ENCODE measurements at places on chromosomes 1 and 21.

DNA sequence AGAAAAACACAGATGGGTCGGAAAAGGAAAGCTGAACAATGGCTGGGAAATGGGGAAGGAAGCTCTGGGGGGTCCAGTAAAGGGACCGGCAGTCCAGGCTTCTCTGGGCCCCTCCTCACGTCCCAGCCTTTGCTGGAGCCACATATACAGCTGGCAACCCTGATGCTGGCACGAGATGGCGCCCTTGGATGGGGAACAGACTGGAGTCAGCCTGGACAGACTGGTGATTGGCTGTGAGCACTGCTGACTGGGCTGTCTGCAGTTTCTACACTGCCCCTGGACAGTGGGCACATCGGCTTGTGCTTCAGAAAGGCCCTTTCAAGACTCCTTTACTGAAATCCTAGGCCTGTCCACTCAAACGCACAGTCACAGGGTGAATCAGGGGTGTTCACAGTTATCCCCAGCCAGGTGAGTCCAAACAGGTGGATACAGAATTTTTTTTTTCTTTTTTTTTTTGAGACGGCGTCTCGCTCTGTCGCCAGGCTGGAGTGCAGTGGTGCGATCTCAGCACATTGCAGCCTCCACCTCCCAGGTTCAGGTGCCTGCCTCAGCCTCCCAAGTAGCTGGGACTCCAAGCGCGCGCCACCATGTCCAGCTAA lies 31.1 kb upstream of the ZBTB40 start:
- no peaks in the 10 kb centered on the region for H3K36me3 ChIP-seq
- peaks cover 31% of the 10 kb centered on the region for H3K27me3 ChIP-seq
- no peak overlapping the region for H3K4me3 ChIP-seq
- peak; percentile 23 for DNase-seq
- no peak overlapping the region for H3K27ac ChIP-seq

- no peaks in the 10 kb centered on the region for H3K36me3 ChIP-seq
- peaks cover 2% of the 10 kb centered on the region for H3K27me3 ChIP-seq
- DNase-seq: no peak
- H3K4me1 ChIP-seq: no peaks in the 10 kb centered on the region
- no peak overlapping the region for H3K27ac ChIP-seq
Observed at GRCh38 chr1:75980972-75981897, 49.0 kb upstream of the ASB17 start.

DNA sequence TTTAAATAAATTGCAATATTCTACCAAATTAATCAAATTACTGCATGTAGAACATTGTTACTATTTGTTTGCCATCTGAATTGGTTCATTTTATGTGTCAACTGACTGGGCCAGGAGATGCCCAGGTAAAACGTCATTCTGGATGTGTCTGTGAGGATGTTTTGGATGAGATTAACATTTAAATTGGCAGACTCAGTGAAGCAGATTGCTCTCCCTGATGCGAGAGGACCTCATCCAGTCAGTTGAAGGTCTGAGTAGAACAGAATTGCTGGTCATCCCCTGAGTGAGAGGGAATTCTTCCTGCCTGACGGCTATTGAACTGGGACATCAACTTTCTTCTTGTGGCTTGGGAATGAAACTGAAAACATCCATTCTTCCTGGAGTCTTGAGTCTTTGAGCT lies 122.0 kb upstream of the GREM2 start:
- no peak overlapping the region for H3K27ac ChIP-seq
- no peaks in the 10 kb centered on the region for H3K27me3 ChIP-seq
- H3K4me3 ChIP-seq: no peak overlapping the region
- H3K36me3 ChIP-seq: no peaks in the 10 kb centered on the region

DNA sequence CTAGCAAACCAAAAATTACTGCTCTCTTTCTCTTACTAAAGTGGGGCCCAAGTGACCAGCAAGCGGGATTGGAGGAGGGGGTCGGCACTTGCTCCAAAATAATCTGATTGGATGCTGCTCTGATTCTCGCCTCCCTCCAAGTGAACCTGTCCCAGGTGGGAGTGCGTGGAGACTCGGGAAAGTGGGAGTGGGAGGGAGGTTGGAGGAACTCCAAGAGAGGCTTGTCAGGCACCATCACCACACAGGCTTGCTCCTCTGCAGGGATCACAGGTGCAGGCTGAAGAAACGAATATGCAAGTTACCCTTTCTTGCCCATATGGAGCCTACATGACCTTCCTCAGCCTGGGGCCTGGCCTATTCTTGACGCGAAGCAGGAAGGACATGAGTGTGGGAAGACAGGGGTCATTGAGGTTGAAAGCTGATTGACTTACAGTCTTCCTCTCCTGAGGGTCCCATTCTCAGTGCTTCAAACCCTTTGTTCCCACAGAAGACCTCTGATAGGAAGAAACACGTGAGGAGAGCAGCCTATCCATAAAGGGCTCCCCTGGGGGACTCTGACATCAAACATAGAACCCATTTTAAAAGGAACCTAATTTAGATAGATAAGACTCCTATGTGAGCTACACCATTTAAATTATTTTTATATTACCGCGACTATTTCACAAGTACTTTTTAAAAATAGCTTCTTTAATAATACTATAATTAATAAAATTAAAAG lies 14.2 kb downstream of the RGS8 start:
- no peak overlapping the region for H3K4me3 ChIP-seq
- DNase-seq: no peak
- H3K36me3 ChIP-seq: no peaks in the 10 kb centered on the region
- no peak overlapping the region for H3K27ac ChIP-seq

DNA sequence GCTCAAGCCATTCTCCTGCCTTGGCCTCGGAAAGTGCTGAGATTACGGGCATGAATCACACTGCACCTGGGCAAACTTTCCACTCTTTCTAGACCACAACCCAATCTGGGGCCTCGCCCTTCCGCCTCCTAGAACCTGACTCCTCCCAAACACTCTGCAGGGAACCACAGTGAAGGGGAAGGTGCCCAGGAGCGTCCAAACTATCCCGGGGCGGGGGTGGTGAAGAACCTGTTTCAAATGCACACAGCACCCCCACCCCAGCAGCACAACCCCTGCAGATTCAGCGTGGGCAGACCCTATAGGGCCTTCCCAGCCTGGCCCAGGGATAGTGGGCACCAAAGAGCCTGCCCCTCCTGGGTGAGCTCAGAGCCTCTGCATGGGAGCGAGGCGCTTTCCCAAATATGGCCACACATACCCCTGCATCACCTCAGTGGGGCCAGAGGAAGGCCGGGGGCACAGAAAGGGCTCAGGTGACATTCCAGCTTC lies 86.9 kb downstream of the STUM start:
- H3K36me3 ChIP-seq: peaks cover 41% of the 10 kb centered on the region
- H3K27ac ChIP-seq: peak overlapping the region; percentile 82
- peak; percentile 41 for DNase-seq
- H3K4me1 ChIP-seq: peaks cover 34% of the 10 kb centered on the region
- H3K4me3 ChIP-seq: peak overlapping the region; percentile 63
- no peaks in the 10 kb centered on the region for H3K27me3 ChIP-seq

GRCh38 chr1:170853302-170853701 lies 82.0 kb upstream of the MROH9 start:
- H3K27me3 ChIP-seq: peaks cover 7% of the 10 kb centered on the region
- DNase-seq: no peak
- no peaks in the 10 kb centered on the region for H3K4me1 ChIP-seq
- H3K27ac ChIP-seq: no peak overlapping the region
- H3K4me3 ChIP-seq: no peak overlapping the region
- H3K36me3 ChIP-seq: no peaks in the 10 kb centered on the region

DNA sequence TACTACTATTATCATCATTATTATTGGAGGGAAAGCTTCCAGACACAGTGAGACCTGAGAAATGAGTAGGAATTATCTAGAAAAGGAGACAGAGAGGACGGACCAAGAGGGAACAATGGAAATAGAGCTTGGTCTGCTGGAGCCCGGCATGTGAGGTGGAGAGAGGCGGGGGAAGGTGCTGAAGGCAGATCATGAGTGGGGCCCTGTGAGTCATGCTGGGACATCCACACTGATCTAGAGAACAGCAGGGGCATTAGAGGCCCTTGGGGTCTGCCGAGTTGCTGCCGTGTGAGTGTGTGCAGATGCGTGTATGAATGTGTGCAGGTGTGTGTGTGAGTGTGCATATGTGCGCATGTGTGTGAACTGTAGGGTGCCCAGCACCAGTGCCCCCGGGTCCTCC lies 65.7 kb downstream of the TMCO4 start:
- H3K36me3 ChIP-seq: peaks cover 9% of the 10 kb centered on the region
- no peaks in the 10 kb centered on the region for H3K4me1 ChIP-seq
- peaks cover 4% of the 10 kb centered on the region for H3K27me3 ChIP-seq
- no peak overlapping the region for H3K27ac ChIP-seq

GRCh38 chr1:230487773-230488428 lies 61.8 kb upstream of the PGBD5 start:
- no peak overlapping the region for H3K27ac ChIP-seq
- no peak for DNase-seq
- H3K27me3 ChIP-seq: peaks cover 8% of the 10 kb centered on the region
- no peaks in the 10 kb centered on the region for H3K36me3 ChIP-seq
- no peaks in the 10 kb centered on the region for H3K4me1 ChIP-seq
- H3K4me3 ChIP-seq: no peak overlapping the region

- H3K27me3 ChIP-seq: peaks cover 3% of the 10 kb centered on the region
- no peaks in the 10 kb centered on the region for H3K36me3 ChIP-seq
Observed at GRCh38 chr1:231317306-231318014, 20.2 kb downstream of the EXOC8 start.

GRCh38 chr1:154344977-154345837 lies 19.9 kb downstream of the ATP8B2 start:
- peak overlapping the region; percentile 67 for H3K27ac ChIP-seq
- no peaks in the 10 kb centered on the region for H3K27me3 ChIP-seq
- H3K4me1 ChIP-seq: peaks cover 54% of the 10 kb centered on the region
- H3K4me3 ChIP-seq: peak overlapping the region; percentile 63
- DNase-seq: peak; percentile 44

DNA sequence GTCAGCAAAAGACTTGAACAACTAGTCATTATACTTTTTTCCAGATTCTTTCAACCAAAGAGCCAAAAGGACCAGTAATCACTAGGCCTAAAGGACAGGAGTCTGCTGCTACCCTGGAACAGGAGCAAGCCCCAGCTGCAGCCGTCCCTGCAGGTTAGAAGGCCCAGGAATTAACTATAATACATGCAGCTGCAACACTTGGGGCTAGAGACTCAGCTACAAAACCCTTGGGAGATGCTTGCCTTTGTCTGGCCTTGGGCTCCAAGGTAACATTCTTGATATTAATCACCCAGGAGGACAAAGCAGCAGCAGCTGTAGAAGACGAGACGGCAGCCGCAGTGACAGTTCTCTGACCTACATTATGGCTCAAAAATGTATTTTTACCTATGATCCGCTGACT lies 841.2 kb upstream of the ADGRL4 start:
- DNase-seq: no peak
- no peaks in the 10 kb centered on the region for H3K4me1 ChIP-seq
- no peak overlapping the region for H3K27ac ChIP-seq

DNA sequence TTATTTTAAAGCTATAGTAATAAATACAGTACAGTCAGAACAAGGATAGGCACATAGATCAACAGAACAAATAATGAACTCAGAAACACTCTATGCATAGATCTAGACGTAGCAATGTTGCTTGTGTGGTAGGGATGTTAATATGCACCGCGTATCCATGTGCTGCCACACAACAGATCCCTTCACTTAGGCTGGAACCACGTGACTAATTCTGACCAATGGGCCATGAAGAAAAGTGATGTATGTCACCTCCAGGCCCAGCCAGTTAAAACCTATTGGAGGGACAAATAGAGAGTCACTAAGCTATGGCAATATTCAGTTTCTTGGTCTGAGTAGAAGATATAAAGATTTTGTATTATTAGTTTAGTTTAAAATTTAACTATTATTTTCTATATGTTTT lies 91.4 kb downstream of the ADAMTS1 start:
- H3K4me1 ChIP-seq: no peaks in the 10 kb centered on the region
- no peaks in the 10 kb centered on the region for H3K36me3 ChIP-seq
- no peak for DNase-seq
- no peaks in the 10 kb centered on the region for H3K27me3 ChIP-seq
- no peak overlapping the region for H3K4me3 ChIP-seq

- H3K4me1 ChIP-seq: no peaks in the 10 kb centered on the region
- no peak for DNase-seq
- H3K27me3 ChIP-seq: no peaks in the 10 kb centered on the region
- no peak overlapping the region for H3K27ac ChIP-seq
- H3K4me3 ChIP-seq: no peak overlapping the region
Observed at GRCh38 chr1:18855573-18855972, 3.9 kb downstream of the TAS1R2 start.

- H3K4me3 ChIP-seq: no peak overlapping the region
- no peaks in the 10 kb centered on the region for H3K36me3 ChIP-seq
- no peak overlapping the region for H3K27ac ChIP-seq
- DNase-seq: no peak
Observed at GRCh38 chr1:48261881-48262400, 39.4 kb downstream of the SLC5A9 start.

DNA sequence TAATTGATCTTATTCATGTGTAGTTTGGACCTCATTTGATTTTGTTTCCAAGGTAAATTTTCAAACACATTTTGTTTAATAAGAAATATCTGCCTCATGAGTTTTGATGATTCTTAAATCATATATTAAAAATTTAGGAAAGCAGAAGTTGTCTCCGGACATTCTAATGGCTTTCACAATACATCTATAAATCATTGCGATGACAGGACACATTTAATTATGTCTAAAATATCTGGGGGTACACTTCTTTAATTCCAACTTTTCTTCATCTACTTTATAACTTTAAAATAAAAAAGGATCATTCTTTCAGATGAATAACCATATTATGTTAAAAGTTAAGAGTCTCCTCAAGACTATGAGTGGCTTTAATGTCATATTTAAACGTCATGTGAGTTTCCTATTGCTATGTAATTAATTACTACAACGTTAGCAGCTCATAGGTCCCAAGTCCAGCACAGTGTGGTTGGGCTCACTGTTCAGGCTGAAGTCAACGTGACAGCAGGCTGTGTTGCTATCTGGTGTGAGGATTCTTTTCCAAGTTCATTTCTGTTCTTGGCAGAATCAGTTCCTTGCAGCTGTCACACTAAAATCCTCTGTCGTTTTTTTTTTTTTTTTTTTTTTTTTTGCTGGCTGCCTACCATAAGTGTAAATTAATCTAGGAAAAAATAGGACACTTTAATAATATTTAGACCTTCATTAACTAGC lies 893.5 kb downstream of the LTN1 start:
- H3K36me3 ChIP-seq: no peaks in the 10 kb centered on the region
- no peaks in the 10 kb centered on the region for H3K4me1 ChIP-seq
- H3K27ac ChIP-seq: no peak overlapping the region
- no peak overlapping the region for H3K4me3 ChIP-seq
- H3K27me3 ChIP-seq: no peaks in the 10 kb centered on the region

DNA sequence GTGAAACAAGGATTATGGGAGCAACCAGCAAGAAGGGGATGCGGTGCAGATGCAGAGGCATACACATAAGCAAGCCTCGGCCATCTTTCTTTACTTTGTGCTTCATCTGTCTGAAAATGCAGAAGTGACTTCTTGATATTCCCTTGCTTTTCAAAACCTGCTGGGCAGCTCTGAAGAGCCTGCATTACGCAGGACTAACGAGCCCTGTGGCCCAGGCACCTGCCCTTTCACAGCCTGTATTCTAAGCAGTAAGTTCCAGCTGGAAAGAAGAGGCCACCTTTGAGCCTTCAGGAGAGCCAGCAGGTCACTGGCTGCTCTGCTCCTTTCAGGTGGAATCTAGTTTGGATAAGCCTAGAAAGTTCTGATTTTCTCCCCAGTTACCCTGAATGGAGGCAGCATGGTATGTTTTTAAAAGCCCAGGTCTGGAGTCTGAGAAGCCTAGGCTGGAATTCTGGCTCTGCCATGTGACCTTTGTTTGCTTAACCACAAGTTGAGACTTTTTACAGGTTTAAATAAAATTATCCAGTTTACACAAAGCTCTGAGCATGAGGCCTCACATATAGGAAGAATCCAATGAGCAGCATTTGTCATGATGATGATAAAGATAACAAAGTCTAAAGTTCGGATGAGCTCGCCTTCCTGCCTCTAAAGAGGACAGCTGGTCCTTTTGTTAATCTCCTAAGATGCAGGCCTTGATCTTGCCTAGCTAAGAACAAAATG lies 122.9 kb downstream of the UBR4 start:
- no peaks in the 10 kb centered on the region for H3K27me3 ChIP-seq
- H3K4me3 ChIP-seq: no peak overlapping the region
- DNase-seq: no peak
- peak overlapping the region; percentile 77 for H3K27ac ChIP-seq
- peaks cover 40% of the 10 kb centered on the region for H3K4me1 ChIP-seq

All from activated T-helper 1 cell treated with anti-CD3 and anti-CD28 coated beads, Interleukin-12 subunit alpha, Interleukin-12 subunit beta, Interleukin-2, Interleukin-4 antibody, amounts not matched to agents 30 ng/mL and 10 ng/mL and 1 ng/mL, durations not matched to agents 14 hours and 24 hours and 36 hours (primary cell).